Naive thymus-derived CD8-positive, alpha-beta T cell (primary cell): ENCODE measurements at places on chromosomes 6 and 20.

GRCh38 chr20:42635699-42636411, 553.9 kb downstream of the PTPRT start:
- DNase-seq = no peak

DNA sequence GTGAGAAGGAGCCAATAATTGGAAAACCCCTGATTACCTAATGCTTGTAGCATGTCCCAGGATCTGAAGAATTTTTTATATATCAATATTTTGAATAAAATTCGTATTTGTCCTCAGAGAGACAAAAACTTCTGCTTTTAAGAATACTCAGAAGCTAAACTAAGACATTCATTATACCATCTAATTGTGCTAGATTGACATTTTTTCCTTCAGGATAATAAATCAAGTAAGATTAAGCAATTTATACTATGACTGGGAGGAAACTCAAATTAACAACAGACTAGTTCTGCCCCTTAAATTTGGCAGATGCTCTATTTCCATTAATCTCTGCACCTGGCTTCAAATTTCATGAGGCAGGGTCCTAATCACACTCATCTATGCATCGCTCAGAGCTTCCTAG, 291.4 kb downstream of the PLCB1 start:
- DNase-seq = no peak

DNA sequence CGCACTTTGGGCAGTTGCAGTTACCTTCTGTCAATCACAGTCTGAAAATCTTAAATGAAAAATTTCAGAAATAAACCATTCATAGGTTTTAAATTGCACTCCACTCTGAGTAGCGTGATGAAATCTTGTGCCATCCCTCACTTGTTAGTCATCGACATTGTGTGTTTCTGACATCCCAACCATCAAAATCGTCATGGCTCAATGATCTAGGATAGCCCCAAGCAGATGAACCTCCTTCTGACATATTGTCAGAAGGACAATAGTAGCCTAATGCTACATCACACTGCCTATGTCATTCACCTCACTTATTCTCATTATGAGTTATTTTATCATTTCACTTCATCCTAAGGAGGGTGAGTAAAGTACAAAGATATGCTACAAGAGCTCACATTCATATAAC, 284.8 kb downstream of the PTPRK start:
- DNase-seq = no peak

DNA sequence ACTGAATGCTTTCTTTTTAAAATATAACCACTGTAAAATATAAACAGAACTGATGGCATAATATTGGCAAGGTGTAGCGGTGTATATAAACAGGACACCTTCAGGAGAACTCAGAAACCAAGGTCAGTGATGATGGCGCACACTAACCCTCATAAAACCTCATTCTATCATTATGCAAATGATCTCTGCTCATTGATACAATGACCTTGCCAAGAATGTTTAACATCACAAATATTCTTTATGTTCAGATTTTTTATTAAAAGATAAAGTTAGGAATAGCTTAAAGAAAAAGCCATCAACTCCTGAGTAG, 48.6 kb upstream of the DST start:
- no peak for DNase-seq

DNA sequence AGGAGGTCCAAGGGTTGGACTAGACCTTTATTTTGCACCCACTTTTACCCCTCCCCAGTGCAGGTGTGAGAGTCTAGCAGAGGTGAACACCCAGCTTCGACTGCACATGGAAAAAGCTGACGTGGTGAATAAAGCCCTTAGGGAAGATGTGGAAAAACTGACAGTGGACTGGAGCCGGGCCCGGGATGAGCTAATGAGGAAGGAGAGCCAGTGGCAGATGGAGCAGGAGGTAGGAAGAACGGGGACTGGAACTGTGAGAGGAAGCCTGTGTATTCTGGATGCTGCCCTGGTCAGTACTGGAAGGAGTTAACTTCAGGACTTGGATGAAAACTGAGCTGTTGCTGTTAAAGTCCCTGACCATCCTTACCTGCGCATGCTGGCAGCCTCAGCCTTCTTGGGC, 10.6 kb downstream of the CEP250 start:
- no peak for DNase-seq

GRCh38 chr6:147158881-147159280, 45.3 kb upstream of the STXBP5 start:
- no peak for DNase-seq

- no peak for DNase-seq
These were observed 209.0 kb downstream of the LRFN2 start for GRCh38 chr6:40378071-40378724.

DNA sequence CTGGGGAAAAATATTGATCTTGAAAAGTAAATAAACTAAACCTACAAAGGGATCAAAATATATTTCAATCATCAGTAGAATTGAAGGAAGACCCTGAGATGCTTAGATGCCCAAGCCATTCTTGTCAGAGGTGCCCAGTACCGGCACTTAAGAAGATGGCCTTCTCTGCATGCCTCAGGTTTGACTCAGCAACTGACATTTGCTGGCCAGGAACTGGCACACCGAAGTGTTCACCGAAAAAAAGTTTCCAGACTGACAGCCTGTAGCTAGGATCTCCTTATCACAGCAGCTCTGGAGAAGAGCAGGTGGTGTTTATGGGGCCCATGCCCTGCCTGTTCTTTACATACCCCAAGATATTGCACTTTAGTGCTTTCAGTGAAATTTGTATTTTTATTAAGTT, 203.2 kb downstream of the MOXD1 start:
- no peak for DNase-seq

GRCh38 chr6:158040051-158040803, 58.6 kb downstream of the SYNJ2 start:
- DNase-seq = no peak

- DNase-seq = no peak
These were observed 33.5 kb downstream of the WDR27 start for GRCh38 chr6:169668203-169668847.
